ENCODE measurements at places on chromosomes 12 and 14.

GRCh38 chr14:24277606-24278321 lies 6.4 kb upstream of the RABGGTA start:
- no peak for DNase-seq

DNA sequence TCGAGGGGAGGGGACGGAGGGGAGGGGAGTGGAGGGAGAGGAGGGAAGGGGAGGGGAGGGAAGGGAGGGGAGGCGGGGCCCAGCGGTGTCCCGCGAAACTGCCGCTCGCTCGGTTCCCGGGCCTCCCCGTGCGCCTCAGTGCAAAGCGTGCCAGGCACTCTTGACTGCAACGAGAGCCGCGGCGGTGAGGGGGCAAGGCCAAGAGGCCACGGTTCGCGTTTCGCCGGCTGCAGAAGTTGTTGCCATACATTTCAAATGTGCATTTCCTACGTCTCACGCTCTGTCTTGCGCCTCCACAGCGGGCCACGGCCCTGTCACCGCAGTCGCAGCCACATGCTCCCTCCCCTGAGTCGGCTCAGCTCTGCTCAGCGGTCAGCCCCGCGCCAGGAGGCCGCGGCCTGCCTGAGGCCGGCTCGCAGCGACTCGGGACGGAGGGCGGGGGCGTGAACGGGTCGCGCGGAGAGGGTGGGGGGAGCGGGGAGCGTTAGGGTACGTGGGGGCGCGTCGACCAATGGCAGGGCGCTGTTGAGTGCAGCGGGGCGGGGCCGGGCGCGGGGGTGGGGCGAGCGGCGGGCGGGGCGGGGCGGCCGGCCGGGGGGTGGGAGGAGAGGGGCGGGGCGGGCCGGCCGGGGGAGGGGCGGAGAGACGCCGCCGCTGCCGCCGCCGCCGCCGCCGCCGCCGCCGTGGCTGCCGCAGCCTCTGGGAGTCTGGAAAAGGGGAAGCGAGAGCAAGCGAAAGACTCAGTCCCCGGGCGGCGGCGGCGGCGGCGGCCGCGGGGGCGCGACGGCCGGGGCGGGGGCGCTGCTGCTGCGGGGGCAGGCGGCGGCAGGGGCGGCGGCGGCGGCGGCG lies at the start of gene PPP2R5C:
TSS of gene PPP2R5C (plus strand) at position 678 of the 849 bp plus-strand sequence. CDS start 185 bp downstream, outside the sequence.
- DNase-seq = peak; percentile 83

DNA sequence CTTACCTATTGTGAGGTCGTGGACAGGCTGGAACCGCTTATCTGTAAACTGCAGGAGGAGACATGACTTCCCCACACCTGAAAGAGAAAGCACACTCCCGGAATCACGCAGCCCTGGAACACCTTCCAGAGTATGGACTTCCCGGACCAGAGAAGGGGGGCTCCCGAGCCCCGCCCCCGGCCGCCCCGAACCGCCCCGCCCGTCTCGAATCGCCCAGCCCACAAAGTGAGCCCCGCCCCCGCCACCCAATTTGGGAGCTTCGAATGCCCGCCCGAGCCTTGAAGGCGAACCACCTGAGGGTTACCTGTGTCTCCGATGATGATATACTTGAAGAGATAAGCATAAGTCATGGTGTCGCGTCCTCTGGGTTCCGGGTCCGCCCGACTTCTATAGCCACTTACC lies 235 bp downstream of the RAB2B start:
- DNase-seq = no peak

DNA sequence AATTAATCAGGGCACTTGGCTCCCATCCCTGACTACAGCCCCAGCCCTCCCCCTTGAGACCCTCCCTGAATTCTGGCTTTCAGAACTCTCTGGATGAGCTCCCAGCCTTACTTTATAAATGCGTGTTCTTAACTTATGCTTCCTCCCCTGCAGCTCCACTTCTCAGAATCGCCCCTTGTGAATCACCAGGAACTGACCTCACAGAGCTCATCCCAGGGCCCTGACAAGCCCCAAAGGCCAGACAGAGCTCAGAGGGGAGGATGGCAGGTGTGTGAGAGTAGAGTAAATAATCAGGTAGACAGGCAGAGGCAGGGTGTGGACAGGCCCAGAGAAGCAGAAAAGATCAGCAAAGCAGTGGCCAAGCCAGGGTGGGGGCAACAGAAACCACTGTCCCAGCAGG lies 68.2 kb upstream of the FOXN3 start:
- no peak for DNase-seq

DNA sequence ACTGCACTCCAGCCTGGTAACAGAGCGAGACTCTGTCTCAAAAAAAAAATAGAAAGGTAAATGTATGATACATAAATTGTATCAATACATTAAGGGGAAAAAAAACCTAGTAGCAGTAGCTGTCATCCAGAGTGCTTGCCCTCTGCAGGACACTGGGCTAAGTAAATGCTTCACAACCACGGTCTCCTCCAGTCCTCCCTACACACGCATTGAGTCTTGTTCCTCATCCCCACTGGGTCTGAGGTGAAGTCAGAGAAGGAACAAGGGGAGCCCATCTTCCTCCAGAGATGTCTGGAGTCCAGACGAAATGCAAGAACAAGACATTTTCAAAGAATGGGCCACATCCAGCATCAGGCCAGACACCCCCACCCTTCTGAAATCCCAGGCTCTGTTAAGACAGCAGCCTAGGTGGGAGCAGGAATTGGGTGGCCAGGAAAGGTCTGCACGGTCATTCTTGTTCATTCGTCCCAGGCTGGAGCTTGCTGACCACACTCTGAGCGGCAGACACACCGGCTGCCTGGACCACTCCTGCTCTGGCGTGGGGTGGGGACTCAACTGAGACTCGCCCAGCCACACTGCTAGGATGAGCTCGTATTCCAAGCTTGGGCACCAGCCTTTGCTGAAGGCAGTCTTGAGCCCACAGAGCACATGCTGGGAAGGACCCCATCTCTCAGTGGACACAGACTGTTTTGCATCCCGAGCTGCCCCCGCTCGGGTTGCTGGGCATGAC lies 45.5 kb downstream of the CHGA start:
- no peak for DNase-seq

DNA sequence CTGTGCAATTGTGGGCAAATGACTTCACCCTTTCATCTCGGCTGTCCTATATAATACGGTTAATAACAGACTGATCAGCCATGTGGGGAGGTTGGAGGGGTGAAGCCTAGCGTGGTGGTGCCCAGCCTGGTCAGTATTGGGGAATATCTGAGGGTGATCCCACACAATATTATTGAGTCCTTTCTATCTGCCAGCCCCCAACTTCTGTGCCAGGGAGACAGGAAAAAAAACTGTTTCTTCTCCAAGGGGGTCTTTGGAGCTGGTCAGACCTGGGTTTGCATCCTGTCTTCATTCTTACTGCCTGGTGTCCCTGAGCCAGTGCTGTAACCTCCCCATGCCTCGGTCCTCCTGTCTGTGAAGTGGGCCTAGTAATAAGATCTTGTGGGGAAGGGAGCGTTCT lies 6.5 kb downstream of the CYP46A1 start:
- DNase-seq = no peak

DNA sequence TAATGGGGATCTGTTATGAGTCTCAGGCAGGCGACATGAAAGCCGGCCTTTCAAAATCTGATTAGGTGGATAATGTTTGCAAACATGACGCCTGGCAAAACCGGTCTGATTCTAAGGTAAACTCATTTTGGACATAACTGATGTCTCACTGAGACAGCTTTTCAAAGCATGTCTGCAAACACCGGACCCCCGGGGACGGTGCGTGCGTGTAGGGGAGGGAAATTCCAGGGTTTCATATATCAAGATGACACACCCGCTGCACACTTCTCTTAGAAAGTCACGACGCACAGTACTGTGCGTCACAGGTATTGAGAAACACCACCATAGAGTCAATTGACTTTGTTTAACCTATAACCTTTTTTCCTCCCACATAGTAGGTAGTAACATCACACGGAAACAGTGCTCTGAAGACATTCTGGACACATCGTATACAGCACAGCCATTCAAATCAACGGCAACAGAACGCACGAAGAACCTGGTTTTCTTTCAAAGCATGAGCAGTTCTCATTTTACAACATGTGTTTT lies 43.9 kb upstream of the TESC start:
- no peak for DNase-seq

GRCh38 chr12:131856366-131857097 lies 28.3 kb downstream of the MMP17 start:
- no peak for DNase-seq

DNA sequence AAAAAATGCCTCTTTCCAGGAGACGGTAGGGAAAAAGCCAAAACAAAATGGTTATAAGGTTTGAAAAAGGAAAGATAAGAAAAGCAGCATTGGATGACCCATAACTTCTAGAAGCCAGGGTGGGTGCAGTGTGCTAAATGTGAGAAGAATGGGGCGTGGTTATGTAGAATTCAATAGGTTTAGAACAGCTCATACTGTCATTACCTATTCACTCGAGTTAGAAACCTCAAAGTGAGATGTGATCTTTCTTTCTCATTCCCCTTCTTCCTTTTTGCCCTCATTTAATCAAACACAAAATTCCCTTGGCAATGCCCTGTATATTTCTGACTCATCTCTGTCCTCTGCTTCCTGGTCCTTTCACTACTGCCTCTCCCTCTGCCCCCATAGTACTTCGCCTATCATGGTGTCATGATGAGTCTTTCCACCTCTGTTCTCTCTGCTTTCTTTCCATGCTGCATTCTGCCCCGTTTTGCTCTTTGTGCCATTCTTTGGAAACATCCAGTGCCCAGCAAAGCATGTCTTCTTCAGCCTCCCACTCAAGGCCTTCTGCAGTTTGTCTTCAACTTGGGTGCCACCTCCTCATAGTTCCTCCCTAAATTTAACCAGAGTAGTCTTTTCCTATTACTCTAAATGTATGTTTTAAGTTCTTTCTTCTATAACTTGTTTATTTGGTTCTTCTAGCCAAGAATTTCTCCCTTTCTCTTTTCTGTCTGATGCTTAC lies 496.3 kb downstream of the NRXN3 start:
- no peak for DNase-seq

DNA sequence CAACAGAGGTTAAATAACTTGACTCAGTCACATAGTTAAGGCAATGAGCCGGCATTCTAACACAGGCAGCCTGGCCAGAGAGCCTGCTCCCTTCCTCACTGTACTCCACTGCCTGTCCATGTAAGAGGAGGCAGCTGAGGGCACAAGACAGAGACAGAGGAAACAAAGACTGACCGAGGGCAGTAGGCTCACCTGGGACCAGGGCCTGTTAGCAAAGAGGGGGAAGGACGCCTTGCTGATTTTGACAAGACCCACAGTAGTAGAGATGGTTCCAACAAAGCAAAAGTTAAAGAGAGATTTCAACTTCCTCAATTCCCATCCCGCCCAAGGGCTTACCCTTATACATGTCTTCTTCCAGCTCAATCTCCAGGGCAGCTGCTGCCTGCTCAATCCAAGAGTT lies 26.5 kb downstream of the OTUB2 start:
- no peak for DNase-seq

- no peak for DNase-seq
Observed at GRCh38 chr12:110966081-110966760, 45.8 kb upstream of the MYL2 start.

DNA sequence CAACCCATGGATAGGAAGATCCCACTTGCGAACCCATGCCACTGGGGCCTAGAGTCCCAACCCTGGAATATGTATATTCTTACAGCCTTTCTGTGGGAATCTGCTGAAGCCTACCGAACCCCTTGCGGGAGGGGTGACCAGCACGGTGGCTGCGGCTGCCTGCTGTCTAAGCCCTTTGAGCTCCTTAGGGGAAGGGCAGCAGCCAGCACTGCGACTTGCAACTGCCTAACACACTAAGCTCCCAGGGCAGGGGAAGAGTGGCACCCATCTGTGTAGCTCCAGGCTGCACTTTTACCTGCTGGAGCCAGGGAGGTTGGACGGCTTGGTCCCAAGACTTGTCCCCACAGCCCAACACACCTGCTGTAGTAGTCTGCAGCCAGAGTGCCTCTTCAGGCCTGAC lies 1968.7 kb upstream of the FLRT2 start:
- no peak for DNase-seq

GRCh38 chr12:11780521-11781101 lies 131.1 kb downstream of the ETV6 start:
- DNase-seq = no peak

- DNase-seq = peak; percentile 96
Observed at GRCh38 chr14:105480807-105481801, 5.6 kb upstream of the CRIP1 start.

GRCh38 chr14:50106178-50106577 lies 10.2 kb downstream of the VCPKMT start:
- no peak for DNase-seq

DNA sequence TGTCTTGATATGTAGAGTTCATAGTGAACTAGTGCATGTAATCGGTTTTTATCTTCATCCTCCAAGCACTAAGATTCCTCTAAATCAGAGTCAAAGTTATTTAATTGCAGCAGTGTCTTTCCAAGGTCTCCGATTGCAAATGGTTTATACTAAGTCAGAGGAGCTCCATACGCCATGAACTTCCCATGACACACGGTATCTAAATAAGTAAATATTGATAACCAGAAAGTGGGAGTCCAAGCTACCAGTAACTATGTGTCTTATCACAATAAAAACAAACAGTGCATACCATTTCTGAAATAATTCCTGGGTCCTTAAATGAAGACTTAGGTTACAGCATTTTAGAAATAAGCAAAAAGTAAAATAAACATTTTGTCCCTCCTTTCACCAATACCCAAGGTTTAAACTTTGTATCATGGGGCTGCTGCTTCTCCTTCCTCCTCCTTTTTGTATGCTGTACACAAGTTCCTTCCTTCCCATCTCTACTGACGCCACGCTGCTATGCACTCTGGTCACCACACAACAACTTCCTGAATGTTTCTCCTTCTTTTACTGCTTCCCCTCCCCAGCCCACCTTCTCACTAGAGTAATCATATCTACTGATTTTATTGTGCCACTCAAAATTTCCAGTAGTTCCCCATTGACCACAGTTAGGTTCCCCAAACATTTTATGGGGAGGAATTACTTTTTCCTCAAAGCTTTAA lies 10.7 kb downstream of the NR1H4 start:
- no peak for DNase-seq

DNA sequence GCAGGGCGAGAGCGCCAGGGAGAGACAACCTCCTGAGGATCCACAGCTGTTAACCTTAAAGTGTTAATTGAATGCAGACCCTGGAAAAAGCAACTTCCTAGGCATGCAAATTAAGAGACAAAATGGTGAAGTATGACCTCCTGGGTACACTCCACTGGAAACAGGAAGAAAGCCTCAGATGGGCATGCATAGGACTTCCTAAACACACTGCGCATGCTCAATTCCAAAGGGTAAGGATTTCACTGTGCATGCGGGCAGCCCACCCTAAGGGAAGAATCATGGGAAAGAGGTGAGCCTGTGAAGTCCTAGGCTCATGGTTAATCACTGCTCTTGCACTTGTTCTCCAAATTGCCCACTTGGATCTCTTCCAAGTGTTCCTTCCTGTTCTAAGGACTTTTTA lies 80.5 kb upstream of the CAPRIN2 start:
- DNase-seq = no peak

GRCh38 chr12:51626115-51626514 lies 35.1 kb downstream of the SCN8A start:
- no peak for DNase-seq

GRCh38 chr14:60221457-60221856 lies 27.6 kb upstream of the PPM1A start:
- DNase-seq = no peak

- peak; percentile 90 for DNase-seq
Observed at GRCh38 chr14:22886500-22887259, 3.7 kb downstream of the REM2 start.
